ENCODE measurements at places on chromosomes 6 and 20.

- no peak for DNase-seq
Observed at GRCh38 chr6:145241039-145241438, 494.3 kb downstream of the EPM2A start.

- DNase-seq: no peak
Observed at GRCh38 chr20:16195671-16196070, 377.6 kb downstream of the KIF16B start.

GRCh38 chr6:72032086-72032485, 145.7 kb downstream of the RIMS1 start:
- DNase-seq: no peak

DNA sequence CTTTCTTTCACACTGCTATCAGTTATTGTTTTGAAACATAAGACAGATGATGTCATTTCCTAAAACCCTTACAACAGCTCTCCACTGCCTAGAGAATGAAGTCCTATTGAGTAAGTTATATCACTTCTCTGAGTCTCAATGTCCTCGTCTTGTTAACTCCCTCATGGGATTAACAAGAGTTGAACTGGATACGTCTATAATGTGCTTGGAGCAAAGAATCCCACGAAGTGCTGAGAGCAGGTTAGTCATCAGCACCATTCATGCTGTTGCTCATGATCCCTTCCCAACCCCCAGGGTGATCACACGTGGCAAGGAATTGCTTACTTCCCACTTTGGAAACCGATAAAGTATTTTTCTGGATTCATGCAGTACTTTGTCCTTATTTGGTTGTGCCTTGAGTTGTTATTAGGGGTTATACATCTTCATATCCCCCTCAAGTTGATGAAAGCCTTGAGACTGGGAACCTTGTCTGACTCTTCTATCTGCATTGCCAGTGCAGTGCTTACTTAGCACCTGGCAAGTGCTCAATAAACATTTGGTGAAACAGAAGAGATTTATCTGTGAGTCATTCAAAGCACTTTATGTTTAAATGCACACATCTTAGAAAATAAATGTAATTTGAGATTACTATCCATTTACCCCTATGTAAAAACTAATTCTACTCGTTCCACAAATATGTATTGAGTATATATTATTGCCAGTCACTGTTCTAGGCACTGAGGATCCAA, 487.5 kb downstream of the EPM2A start:
- no peak for DNase-seq

GRCh38 chr6:39062014-39062740, 13.6 kb downstream of the GLP1R start:
- no peak for DNase-seq

GRCh38 chr6:169799474-169799926, 48.1 kb downstream of the ERMARD start:
- DNase-seq: no peak

DNA sequence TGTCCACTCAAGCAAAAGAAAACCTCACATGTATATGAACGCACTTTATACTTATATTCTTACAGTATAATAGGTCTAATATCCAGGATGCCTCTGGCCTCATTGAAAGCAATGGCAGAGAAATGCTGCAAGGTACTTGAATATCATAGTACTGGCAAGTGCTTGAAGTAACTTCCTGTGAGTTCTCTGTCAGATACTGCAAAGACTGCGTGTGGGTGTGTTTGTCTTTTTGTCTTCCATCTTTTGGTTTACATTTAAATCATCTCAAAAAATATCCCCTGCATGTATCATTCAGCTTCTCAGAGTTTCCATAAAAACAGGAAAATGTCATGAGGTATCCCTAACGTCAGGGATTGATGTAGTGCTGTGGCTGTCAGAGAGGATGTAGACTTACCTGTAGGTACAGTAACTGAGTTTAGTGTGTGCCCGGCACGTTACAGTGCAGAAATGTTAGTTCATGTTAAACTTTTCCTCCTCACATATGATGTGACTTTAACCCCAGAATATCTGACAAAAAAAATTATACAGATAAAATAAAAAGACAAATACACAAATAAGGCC, 184.3 kb downstream of the DST start:
- DNase-seq: no peak

DNA sequence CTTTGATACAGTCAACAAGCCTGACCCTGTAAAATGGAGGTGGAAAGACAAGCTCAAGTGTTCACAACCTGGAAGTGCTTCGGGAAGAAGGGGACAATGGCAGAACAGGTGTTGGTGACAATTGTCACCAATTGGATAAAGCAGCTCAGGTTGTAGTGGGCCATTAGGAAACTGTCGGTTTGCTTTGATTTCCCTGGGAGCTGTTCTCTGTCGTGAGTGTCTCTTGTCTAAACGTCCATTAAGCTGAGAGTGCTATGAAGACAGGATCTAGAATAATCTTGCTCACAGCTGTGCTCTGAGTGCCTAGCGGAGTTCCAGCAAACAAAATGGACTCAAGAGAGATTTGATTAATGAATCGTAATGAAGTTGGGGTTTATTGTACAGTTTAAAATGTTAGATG, 15.0 kb downstream of the CCR6 start:
- DNase-seq: no peak

DNA sequence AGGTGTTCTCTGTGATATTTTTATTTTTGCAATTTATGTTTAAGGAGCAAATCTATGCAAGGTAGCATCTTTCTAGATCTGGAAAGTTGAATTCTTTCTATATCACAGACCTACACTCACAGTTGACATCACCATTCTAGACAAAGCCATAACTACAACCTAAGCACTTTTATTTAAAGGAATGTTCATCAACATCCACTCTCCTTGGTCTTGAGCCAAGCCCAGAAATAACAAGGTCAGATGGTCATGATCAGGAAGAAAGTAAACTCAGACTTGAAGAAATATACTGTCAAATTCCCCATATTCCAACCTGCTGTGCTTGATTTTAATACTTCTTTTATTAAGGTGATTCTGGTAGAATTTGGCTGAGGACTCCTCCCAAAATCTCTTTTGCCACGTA, 32.2 kb downstream of the MMUT start:
- DNase-seq: no peak

DNA sequence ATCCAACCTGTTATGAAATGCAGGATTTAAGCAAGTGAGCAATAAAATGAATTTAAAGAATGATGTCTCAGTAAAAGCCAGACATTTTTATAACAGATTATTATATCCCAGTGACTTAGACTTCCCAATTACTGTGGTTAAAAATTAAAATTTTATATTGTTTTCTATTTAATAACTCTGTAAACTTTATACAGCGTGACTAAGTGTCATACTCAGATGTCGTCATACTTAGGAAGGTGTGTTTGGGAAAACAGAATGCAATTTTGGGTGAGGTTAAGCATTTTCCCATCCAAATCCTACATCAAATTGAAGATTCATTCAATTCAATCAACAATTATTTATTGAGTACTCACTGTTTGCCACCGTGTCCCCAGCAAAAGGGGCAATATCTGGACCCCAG, 31.4 kb upstream of the FRMD1 start:
- DNase-seq: no peak

DNA sequence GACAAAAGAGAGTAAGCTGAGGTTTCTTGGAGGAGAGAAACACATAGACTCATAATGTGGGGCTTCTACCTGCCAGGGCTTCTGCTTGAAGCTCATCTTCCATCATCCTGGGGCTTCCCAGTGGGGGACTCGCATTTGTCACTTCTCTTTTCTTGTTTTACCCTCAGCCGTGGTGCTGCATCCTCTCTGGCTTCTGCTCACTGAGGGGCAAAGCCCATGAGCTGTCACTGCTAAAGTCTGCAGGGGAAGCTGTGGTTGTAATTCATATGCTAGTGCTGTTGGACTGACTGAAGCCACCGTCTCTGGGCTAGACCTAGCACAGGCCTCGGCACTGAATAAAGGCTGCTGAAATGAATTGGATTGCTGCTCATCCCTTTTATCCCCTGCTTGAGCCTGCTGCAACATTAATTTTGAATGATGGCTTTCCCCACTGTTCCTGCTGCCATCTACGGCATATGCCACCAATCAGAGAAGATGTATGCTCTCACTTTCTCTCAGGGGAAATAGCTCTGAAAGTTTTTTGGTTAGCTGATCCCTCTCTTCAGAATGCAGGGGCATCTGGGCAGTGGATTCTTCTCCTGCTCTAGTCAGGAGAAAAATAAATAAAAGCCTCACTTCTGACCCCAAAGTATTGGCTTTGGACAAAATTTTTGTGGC, 568.4 kb upstream of the MAP3K7 start:
- DNase-seq: no peak

DNA sequence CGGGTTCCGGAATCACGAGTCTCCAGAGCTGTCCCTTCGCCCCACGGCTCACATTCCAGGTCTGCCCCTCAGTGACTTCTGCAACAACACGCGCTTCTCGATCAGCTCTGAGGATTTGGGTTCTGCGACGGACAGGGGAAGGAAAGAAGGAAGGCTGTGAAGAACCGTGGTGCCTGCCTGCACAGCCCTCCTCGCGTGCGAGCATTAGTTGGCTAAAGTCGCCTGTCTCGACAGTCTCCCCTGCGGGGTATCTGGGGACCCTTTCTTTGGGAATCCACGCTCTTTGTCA, 23.1 kb downstream of the VPS52 start:
- peak; percentile 18 for DNase-seq

DNA sequence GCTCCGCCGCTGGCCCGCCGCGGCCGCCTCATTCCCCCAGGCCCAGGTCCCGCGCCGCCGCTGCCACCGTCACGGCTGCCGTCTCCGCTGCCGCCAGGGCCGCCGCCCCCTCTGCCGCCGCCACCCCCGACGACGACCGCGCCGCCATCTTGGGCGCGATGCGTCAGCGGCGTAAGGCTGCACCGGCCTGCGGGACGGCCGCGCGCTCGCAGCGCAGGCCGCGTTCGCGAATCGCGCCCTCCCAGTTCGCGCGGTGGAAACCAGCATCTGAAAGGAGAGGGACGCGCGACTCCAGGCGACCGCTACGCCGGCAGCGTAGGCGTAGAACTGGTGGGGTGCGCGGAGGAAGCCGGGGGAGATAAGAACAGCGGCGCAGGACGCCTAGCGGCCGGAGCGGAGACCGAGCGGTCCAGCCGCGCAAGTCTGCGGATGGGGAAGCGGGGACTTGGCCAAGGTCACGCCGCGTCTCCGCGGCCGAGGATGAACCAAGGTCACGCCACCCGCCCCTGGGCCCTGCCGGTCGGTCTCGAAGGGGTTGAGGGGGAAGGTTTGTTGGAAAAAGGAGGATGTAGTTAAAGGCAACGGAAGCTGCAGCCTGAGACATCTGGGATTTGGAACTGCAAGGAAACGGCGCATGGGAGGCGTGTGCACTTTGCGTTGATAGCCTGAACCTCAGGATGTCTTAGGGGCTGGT, at the start of gene NUDT3:
Gene NUDT3 (minus strand): TSS at position 173 of the 694 bp plus-strand sequence. CDS start 307 bp downstream, outside the sequence.
- peak; percentile 93 for DNase-seq

Measured in activated T-cell treated with anti-CD3 and anti-CD28 coated beads for 48 hours (primary cell).